KG1 (cell line): ENCODE measurements at places on chromosomes 2 and 18.

DNA sequence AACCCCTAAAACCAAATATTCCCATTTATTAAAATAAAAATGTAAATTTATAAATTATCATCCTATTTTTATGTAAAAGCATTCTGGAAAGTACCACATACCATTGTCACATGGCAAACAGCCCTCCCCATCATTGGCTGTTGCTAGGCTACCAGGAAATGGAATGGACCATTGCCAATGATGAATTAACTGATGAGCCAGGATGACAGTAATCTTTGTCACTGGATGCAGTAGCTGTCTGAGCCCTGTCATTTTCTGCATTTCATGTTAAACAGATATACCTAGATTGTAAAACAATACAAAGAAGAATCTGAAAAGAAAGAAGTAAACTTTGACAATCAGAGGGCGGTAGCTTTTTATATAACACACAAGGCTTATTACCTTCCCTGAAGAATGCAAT, 641.4 kb downstream of the BCL11A start:
- DNase-seq = no peak

- no peak for DNase-seq
These were observed 4.0 kb upstream of the CKAP2L start for GRCh38 chr2:112768432-112768831.

DNA sequence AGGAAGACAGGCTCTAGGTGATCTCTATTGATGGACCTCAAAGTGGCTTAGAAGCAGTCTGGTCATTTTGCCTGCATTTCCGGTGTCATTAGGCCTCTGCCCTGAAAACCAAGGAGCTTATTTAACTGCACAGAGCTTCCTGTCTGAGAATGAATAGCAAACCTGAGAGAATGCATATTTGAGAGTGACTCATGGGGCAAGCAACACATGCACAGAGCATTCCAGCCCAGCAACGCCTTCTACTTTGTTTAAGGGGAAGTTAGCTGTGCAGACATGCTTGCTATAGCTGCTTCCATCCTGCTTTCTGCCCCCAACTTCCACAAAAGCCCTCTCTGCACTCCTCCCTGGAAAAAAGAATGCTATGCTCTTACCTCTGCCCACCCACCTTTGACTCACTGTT, 232.8 kb downstream of the GRB14 start:
- no peak for DNase-seq

GRCh38 chr2:27627963-27628766, 647 bp downstream of the CCDC121 start:
- no peak for DNase-seq

- DNase-seq = no peak
These were observed 895.2 kb upstream of the ZEB2 start for GRCh38 chr2:145415151-145415550.

GRCh38 chr2:59276033-59276432, 1034.9 kb upstream of the FANCL start:
- no peak for DNase-seq

DNA sequence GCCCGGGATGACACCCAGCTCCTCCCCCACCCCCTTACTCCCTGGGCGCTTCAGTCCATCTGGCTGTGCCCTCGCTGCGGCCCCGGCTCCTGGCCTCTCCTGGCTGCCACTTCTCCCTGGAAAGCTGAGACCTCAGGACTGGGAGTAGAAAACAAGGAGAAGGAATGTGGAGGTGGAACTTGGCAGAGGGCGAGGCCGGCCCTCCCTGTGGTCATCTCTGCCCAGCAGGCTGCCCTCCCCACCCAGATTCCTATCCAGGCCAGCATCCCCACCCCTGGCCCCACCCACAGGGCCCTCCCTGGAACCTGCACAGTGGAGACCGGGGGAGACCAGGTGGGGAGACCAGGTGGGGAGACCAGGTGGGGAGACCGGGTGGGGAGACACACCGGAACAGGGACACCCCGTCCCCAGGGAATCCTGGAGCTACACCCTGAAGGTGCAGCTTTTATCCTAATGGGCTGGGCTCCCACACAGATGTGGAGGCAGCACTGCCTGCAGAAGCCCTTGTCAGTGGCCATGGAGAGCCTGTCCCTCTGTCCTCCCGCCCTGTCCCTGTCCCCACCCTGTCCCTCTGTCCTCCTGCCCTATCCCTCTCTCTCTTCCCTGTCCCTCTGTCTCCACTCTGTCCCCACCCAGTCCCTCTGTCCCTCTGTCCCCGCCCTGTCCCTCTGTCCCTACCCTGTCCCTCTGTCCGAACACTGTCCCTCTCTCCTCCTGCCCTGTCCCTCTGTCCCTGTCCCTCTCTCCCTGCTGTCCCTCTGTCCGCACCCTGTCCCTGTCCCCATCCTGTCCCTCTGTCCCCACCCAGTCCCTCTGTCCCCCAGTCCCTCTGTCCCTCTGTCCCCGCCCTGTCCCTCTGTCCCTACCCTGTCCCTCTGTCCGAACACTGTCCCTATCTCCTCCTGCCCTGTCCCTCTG, 157.1 kb downstream of the PXDN start:
- no peak for DNase-seq

DNA sequence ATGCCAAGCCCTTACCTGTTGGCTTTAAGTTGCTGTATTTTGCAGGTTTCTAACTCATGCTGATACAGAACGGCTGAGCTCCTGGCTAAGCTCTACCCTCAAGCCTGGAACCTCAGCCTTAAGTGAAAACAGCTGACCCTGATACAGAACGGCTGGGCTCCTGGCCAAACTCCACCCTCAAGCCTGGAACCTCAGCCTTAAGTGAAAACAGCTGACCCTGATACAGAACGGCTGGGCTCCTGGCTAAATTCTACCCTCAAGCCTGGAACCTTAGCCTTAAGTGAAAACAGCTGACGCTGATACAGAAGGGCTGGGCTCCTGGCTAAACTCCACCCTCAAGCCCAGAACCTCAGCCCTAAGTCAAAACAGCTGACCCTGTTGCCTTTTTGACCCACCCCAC, 17.6 kb upstream of the DNER start:
- DNase-seq = no peak
